Fibroblast of skin of right quadriceps (primary cell): ENCODE measurements at places on chromosomes 12 and 14.
A peak's percentile ranks its signal among the peaks of the same experiment; 100 is the strongest.

DNA sequence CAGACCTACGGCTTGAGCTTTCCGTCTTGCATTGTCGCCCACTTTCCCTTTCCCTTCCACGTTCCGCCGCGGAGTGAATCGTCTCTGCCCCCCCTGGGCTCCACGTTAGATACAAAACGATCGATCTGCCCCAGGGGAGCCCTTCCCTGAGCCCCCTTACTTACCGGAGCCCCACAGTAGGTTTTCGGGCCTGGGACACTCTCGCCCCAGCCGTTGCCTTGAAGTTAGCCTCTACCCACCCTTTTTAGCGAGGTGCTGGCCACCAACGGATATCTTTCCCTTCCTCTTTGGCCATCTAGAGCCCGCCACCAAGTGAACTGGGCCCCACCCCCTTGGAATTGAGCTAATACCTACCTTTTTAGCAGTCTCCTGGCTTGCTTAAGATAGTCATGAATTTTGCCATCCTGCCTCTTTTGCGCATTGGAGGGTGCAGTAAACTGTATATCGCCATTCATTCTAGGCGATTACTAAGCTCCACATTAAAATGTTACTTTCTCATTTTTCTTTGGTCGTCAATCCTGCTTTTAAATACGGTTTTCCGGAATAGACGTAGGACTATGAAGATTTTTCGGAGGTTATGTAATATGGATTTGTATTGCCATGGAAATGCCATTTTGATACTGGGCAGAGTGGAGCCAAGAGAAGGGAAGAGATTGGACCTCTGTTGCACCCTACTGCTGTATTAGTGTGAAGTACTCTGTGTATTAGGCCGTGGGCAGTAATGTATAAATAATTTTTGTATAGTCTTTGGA is 764 bp downstream of the RBM25 start:
- DNase-seq: peak; percentile 15

DNA sequence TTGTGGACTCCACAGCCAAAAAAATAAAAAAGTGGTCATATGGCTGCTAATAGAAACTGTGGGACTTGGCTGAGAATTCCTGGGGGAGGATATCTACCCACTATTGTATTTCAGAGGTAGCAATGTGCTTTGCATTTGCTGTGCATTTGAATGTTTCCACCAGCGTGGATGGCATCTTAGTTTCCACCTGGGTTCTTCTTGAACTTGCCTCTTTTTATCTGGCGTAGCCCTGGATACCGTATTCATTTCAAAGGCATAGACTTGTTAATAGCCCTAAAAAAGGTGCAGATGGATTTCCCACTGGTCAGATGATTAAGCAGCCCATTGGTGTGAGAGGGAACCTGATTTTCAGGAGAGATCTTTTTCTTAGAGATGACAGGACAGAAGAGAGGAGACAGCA is 1.9 kb upstream of the MYF5 start:
- DNase-seq: no peak

DNA sequence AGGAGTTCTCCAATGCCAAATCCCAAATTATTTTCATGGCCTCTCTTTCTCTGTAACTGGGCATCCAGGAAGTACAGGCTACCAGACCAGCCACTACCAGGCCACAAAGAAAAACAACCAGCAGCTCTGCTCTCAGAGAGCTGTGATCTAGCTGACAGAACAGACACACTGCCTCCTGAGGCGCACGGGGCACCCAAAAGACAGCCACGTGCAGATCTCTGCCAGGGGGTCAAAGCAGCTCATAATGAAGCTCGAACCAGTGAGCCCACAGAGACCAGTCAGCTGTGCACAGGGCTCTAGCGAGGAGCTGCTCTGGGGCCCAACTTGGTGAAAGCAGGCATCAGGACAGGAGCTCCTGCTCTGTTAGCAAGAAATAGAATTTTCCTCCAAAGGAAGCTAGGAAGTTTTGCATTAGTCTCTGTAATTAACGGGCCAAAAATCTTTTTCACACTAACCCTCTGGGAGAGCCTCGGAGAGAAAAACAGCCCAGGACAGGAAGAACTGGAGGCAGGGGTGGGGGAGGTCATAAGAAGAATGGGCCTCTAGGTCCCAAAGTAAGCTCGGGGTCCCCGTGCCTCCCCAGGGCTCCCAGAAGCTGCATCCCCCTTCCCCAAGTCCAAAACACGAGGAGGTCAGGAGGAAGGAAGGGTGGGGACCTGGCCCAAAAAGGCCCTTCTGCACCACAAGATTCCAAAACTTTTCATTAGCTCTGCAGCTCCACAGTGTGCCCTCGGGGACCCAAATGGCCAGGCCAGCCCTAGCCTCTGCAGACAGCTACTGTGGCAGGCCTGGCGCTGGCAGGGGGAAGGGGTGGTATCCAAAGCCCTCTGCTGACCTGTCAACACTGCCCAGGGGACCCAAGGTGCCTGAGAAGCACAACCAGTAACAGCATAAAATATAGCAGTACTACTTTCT is 30.2 kb downstream of the ACTN1 start:
- DNase-seq: no peak

DNA sequence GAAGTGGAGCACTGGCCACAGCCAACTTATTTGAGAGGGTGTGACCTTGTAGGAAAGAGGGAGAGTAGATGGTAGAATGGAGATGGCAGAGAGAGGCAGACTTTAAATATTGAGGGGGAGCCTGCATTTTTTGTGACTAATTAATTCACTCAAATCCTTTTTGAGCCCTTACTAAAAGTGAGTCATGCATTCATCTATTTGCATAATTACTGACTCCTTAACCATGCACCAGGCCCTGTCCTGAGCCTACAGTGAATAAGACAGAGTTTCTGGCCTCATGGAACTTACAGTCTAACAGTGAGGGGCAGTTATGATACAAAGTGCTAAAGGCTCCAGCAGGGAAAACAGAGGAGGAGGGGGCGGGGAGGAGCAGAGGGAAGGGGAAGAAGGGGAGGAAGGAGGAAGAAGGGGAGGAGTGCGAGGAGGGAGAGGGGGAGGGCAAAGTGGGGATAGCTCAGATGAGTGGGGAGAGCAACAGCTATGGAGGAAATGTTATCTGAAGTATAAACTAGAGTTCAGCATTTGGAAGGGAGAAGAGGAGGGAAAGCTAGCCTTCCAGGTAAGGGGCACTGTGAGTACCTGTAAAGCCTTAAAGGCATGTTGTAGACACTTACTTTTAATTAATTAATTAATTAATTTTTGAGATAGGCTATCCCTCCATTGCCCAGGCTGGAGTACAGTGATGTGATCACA is 7.5 kb upstream of the CTDSP2 start:
- DNase-seq: peak; percentile 58

DNA sequence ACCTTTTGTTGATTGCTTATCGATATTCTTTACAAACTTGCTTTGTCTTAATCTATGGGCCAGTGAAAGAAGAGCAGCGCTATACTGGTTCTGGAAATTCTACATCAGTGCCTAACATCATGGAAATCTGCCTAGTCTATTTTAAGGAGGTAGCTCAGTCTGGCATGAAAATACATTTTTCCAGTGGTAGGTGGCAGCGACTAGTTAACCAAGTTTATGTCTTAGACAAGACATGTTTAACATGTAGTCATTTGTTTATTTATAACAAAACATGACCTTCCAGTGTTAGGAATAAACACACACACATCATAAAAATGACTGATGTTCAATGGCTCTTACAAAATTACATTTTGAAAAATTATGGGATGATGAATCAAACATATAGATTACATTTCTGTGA is 336.0 kb upstream of the SOX5 start:
- no peak for DNase-seq

- no peak for DNase-seq
Observed at GRCh38 chr14:93146119-93146518, 30.4 kb upstream of the ITPK1 start.

GRCh38 chr12:8903646-8904045 is 10.7 kb upstream of the PHC1 start:
- DNase-seq: no peak

- no peak for DNase-seq
Observed at GRCh38 chr14:28493516-28493915, 273.1 kb upstream of the FOXG1 start.

GRCh38 chr12:116002890-116003536 is 274.5 kb downstream of the MED13L start:
- DNase-seq: no peak

DNA sequence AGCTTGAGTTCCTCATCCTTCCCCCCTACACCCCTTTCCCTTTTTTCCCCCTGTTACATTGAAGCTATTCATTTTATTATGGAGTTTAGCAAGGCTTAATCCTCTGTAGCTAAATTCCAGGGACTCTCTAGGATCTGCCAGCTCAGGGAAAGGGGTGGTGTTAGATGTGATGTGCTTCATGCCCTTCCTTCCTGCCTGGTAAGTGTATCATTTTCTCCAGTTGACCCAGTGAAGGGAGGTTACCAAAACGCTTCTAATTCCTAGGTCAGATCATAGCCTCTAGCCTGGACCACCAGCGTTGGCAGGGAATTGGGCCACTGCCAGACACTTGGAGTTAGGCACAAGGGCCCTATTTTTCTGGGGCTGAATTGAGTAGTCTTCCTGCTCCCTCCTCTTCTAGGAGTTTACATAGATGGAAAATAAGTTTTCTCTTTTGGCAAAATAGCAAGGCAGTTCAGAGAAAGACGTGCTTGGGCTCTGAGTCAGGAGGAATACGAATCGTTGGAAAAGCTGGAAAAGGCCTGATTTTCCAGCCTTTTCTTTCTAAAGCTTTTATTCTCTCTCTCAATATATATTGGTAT is 88.3 kb downstream of the NPAS3 start:
- DNase-seq: peak; percentile 25

DNA sequence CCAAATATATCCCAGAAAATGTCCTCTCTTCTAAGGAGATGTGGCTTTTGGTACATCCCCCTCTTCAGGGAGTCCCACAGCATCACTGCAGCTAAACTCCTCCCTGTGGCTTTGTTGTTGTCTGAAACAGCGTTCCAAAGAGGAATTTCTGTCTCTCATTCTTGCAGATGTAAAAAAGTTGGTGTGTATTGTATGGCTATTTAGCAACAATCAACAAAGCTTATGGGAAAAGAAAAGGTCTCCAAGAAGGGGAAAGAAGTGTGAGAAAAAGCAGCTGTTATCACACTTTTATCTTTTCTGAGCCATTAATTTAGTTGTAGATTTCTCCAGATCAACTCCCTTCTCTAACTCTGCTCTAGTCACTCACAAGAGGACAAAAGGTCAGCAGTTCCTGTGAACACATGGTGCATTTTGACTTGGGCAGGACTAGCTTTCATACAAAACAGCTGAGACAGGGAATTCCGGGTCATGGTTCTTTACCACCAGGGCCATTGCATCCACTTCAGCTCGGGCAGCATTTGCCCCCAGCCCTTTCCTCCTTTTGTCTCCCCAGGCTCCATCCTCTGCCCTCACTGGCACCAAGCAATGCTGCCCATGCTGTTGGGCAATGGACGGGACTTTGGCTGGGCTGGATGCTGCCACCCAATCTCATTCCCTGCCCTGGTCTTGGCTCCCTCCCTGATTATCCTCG is 184.7 kb downstream of the TMX1 start:
- peak; percentile 80 for DNase-seq

GRCh38 chr14:90732139-90732538 is 84.1 kb downstream of the TTC7B start:
- no peak for DNase-seq

DNA sequence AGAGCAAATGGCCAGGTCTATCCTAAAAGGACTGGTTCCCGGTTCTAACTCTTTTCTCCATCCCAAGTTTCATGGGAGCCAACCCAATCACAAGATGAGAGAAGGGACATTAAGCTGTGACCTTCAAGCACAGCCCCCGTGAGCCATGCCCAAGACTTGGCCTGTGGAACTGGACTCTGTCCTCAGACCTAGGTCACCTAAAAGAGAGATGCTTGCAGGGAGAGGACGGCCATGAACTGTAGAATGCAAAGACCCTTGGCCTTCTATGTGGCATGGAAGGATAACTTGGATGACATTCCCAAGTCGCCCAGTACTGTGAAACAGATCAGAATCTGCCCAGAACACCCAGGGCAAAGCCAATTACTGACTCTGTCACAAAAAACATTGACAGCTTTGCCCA is 263.5 kb downstream of the DPF3 start:
- DNase-seq: no peak

DNA sequence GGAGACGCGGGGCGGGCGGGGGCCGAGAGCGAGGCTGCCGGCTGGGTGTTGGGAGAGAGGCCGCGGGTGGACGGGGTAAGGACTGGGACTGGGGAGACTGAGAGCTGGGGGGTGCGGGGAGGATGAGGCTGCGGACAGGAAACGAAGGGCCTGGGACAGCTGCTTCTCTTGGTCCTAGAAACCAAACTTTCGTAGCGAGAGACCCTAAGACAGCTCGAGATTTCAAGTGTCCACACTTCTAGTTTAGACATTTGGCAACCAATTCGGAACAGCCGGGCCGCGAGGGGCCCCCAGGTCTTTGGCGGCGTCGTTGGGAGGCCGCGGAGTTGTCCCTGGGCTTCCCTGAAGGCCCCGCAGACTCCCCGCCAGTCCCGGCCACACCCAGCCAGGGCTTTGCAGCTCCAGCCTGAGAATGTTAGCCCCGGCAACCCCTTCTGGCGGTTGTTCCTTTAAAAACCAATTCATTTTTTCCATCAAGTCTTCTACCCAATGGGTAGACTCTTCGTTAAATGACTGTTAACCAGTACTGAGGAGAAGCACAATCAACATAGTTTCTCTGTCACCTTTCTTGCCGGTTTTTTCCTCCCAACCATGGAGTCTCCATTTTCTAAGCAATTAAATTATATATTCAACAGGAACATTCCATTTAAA is 11.5 kb downstream of the NKX2-1 start:
- no peak for DNase-seq

DNA sequence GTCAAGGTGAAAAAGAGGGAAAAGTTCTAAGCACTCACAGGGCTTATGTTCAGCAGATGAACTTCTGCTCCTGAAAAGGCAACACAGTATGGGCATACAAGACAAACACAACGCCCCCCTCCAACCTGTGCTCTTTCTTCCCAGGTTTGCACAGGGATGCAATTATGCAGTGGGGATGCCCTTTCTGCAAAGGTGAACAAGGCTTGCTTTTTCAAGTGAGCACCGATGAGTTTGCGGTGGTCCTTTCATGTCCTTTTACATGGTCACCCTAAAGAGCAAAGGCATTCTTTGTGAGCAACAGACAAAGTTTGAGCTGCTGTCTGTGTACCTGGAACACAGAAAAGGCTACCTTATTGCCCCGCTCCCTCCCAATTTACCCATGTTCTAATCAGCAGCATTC is 6.7 kb downstream of the KITLG start:
- no peak for DNase-seq

DNA sequence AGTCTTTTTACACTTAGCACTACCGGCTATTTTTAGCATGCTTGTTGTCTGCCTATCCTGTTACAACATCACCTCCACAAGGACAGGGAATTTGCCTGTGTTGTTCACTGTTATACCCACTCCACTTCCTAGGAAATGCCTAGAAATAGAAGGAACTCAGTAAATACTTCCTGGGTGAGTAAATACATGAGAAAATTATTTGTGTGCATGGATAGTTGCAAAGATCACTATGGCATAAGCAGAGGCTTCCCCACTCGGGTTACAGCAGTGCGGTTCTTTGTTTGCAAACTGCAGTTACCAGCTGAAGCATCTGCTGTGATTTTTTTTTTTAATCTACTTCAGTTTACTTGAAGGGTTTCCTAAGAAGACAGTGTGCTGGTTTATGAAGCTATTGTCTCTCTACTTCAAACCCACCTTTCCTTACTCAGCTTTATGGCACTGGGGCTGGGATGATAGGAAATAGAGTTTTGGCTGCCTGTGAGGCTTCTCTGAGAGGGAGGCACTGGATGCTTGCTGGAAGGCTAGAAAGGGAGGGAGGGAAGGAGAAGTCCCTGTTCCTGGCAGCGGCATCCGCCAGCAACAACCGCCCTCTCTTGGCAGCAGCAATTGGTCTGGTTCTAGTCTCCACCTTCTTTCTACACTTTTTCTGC is 29.0 kb downstream of the PDE6H start:
- peak; percentile 9 for DNase-seq
